ENCODE measurements at places on chromosomes 5 and 9.

DNA sequence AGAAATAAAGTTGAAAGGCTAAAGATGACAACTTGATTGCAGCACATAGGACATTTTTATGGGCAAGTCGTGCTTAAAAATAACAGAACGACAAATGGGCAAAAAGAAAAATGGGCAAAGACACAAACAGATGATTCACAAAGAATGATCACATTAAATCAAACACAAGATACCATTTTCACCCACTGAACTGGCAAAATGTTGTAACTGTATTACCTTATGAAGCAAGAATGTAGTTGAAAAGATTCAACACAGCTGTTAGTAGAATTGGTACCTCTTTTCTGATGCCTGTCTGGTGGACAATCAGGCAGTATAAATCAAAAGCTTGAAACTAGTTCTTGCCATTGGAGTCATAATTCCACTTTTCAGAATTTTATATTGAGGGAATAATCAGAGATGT lies 81.0 kb upstream of the PALM2AKAP2 start:
- DNase-seq: no peak

- DNase-seq: no peak
Measured at GRCh38 chr9:109417585-109418544, 80.2 kb downstream of the PTPN3 start.

GRCh38 chr9:90641884-90642487 lies 638 bp downstream of the DIRAS2 start:
- DNase-seq: no peak

- DNase-seq: no peak
Measured at GRCh38 chr5:52692039-52692438, 95.7 kb upstream of the ITGA1 start.

DNA sequence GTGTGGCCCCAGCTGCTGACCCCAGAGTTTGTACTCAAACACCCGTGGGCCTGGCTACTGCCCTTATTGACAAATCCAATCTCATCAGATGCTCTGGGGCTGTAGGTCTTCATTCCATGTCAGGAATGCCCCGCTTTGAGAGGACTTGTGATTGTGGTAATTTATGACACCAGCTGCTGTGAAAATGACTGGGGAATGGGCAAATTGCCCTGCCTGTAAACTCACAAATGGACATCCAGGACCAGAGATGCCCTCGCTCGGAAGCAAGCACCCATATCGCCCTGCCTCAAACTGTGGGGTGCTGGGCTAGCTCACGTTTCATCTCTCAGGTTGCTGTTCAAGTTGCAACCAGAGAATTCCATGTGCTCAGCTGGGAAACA lies 225.9 kb upstream of the MAP3K1 start:
- DNase-seq: no peak

Data from NCI-H187 treated with DMSO at 0.1 percent for 48 hours (cell line).